ENCODE measurements at places on chromosomes 4 and X.

- DNase-seq, result no peak
Measured at GRCh38 chr4:174080361-174080760, 203.1 kb downstream of the FBXO8 start.

DNA sequence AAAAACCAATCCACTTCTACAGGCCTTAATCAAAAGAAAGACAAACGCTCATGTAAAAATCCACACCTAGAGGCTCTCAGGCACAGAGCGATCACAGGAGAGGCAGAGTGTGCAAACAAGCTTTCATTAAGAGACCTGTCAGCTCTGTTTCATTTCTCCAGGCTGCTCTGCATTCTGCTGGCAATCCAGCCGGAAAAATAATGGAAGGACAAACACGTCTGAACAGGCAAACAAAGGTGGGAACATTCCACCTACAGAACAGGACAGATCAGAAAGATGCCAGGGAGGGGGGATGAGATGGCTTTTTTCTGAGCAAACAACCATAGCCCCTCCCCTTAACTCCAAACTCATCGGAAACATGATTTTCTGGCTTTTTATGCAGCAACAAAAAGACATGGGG is 9.7 kb downstream of the SOD3 start:
- DNase-seq, result no peak

DNA sequence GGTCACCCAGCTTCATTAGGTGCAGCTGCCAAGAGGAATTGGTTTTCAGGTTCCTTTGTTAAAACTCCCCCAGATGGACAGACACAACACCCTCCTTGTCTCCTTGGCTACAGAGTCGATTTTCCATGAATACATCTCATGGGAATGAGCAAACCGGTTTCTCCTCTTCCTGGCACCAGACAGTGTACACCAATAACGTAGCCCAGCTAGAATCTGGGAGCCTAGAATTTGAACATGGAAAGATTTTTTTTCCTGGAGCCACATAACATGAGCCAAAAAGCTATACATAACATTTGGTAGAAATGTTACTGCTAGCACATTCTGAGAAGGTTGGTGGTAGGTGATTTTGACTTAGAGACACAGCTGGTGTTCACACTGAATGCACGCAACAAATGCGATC is 62.9 kb upstream of the SLC34A2 start:
- DNase-seq, result no peak

DNA sequence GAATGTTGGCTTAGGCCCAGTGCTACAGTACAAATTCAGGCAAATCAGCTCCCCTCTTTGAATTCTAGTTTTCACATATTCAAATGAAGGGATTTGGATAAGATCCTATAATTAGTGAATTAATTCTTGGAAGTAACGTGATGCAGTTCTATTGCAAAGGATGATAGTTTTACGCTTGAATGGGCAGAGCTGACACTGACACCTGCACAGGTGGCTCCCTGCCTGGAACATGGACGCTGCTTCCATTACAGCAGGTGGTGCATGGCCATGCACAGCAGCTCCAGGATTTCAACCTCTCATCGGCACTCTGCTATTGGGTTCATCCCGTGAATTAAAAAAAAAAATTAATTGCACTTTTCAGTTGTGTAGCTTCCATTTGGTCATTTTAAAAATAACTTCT is 28.4 kb upstream of the RPS6KA6 start:
- DNase-seq, result no peak

- no peak for DNase-seq
Measured at GRCh38 chr4:166017804-166018203, 144.8 kb downstream of the TLL1 start.

DNA sequence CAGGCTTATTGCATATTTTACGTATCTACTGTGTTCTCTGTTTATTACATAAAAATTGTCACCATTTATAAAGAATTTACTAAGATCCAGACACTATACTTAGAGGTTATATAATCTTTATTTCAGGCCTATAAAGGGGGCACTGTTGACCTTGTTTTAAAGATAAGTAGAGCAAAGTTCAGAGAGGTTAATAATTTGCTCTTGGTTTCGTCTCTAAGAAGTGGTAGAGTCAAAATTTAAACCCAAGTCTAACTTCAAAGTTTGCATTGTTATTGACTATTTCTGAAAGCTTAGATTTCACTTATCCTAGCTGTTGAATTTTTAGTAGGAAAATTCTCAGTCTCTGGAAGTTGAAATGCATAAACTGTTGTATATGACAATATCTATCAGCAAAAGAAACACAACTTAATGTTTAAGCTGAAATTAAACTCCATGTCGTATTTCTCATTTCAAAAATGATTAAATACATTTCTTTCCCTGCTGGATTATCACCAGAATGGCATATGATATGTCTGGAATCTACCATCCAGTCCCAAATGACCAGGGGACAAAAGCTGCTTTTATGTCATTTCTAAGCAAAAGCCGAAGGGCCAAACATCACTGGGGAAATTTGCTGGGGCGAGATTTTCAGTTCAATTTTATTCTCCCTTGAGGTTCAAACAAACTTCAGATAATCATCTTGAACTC is 138.4 kb downstream of the SLC7A11 start:
- DNase-seq, result no peak

All from ovary (tissue), 10 donors.